ENCODE measurements at places on chromosomes 12 and 14.
A peak's percentile ranks its signal among the peaks of the same experiment; 100 is the strongest.

GRCh38 chr12:85708775-85709174, 127.4 kb downstream of the RASSF9 start:
- no peak for DNase-seq

- peak; percentile 59 for DNase-seq
Measured at GRCh38 chr12:113359133-113359938, 949 bp downstream of the PLBD2 start.

GRCh38 chr12:57844709-57845477, 1.6 kb downstream of the CTDSP2 start:
- peak; percentile 61 for DNase-seq

DNA sequence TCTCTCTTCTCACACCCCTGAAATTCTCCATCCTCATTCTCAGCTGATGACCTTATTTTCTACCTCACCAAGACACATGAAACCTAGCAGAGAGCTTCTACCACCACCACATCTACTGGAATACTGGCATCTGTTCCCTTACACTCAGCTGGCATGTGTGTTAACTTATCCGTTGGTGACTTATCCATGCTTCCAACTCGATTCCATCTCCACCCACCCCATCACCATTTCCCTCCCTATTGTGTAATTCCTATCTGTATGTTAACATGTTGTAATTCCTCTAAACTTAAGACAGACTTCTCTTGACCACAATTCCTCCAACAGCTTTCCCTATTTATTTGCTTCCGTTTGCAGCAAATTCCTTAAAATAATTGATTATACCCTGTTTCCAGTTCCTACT, 15.4 kb downstream of the C1S start:
- DNase-seq: no peak

GRCh38 chr12:21607701-21608100, 3.1 kb upstream of the GYS2 start:
- no peak for DNase-seq

DNA sequence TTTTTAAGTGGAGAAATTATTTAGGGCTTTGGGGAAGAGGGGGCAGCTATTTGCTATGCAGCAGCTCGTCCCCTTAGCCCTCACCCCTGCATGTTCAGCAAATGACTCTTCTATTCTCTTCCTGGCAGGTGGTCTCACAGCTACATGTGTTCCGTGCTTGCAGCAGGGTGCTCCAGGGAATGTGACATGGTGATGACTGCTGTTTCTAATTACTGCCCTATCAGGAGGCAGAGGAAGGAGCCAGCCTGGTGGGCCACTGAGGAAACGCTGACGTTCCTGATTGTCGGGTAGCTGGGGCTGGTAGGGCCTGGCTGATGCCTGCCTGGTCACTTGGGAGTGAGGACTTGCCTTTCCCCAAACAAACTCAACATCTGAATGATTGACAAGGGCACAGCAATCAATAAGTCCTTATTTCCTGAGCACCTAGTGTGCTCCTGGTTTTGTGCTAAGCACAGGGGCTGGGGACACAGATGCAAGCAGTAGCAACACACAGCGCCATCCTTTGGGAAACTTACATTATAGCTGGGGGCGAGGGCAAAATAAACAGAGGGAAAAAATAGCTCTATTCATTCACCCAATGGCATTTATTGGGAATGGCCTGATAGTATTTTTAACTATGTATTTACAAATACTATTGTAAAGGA, 377.8 kb downstream of the FUT8 start:
- DNase-seq: no peak

- no peak for DNase-seq
Measured at GRCh38 chr12:94813314-94813713, 163.0 kb upstream of the TMCC3 start.

- no peak for DNase-seq
Measured at GRCh38 chr14:25521616-25522015, 471.7 kb upstream of the STXBP6 start.

DNA sequence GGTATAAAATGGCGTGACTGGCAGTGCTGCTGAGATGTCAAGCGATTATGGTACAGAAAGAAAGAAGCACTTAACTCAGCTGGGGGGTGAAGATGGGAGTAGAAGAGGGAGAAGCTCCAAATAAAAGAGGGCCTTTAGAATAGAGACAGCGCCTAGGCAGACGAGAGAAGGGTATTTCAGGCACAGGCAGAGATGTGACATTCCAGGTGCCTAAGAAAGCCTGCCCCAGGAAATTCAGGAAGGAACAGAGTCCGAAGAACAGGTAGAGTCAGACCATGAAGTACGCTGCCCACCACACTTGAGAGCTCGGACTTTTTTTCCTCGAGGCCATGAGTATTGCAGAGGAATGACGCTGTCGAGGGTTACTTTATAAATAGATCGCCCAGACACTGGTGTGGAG, 170.9 kb upstream of the ATF7IP start:
- no peak for DNase-seq

DNA sequence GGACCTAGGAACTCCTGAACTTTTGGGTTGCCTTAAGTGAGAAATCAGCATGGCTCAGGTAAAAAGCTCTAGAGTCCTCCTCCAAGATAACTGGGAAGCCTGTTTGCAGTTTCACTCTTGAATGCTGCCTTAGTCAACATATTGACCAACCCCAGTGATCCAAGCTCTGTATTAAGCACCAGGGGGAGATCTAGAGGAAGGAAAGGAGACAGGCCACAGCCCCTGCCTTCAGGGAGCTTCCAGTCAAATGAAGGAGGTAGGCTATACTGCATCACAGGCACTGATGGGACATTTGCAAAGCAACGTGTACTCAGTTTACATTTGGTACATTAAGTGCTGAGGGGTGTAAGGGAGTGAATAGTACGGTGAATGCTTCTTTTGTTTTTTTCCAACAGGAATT, 1.2 kb upstream of the CSAD start:
- DNase-seq: no peak

- DNase-seq: no peak
Measured at GRCh38 chr14:55892906-55893305, 225.3 kb upstream of the PELI2 start.

GRCh38 chr14:59189091-59189785, 771 bp downstream of the DAAM1 start:
- DNase-seq: no peak

GRCh38 chr14:37598747-37599506, 3.5 kb downstream of the TTC6 start:
- no peak for DNase-seq

GRCh38 chr14:63960926-63961567, 108.2 kb downstream of the SYNE2 start:
- no peak for DNase-seq

Data from C1 segment of cervical spinal cord (tissue), 14 donors.